Spleen (tissue), 13 donors: ENCODE measurements at places on chromosomes 5 and 9. TPM values are rescaled to one million over a fixed set of nuclear protein-coding genes. Genes with fewer than 3 reads are reported as not detected.
A peak's percentile ranks its signal among the peaks of the same experiment; 100 is the strongest.

DNA sequence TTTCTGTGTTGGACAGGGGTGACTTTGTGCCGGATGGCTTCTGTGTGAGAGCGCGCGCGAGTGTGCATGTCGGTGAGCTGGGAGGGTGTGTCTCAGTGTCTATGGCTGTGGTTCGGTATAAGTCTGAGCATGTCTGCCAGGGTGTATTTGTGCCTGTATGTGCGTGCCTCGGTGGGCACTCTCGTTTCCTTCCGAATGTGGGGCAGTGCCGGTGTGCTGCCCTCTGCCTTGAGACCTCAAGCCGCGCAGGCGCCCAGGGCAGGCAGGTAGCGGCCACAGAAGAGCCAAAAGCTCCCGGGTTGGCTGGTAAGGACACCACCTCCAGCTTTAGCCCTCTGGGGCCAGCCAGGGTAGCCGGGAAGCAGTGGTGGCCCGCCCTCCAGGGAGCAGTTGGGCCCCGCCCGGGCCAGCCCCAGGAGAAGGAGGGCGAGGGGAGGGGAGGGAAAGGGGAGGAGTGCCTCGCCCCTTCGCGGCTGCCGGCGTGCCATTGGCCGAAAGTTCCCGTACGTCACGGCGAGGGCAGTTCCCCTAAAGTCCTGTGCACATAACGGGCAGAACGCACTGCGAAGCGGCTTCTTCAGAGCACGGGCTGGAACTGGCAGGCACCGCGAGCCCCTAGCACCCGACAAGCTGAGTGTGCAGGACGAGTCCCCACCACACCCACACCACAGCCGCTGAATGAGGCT, at the start of gene ADRB2:
ADRB2 (plus strand) TSS at position 559 of the 686 bp plus-strand sequence. CDS start 221 bp downstream, outside the sequence.
- DNase-seq: peak; percentile 99
- no peaks in the 10 kb centered on the region for H3K27me3 ChIP-seq
- H3K27ac ChIP-seq: peak within 1 kb of the TSS; percentile 94
- H3K4me1 ChIP-seq: peaks cover 76% of the 10 kb centered on the region

DNA sequence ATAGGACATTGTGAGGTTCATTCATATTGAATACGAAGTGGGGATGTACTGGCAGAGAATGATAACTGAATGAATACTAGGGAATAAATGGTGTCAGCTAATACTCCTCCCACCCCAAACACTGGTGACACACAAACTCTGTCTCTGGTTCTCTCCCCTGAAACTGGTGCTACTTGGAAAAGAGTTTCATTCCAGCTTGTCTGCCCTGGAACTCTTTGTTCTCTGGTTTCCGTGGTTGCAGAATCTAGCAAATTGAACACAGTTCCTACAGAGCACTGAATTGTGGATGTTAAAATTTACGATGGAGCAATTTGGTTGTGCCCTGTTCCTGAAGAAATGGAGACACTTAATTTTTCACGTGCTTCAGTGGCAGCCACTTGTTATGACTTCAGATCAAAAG, 181.7 kb downstream of the KCTD16 start:
- H3K36me3 ChIP-seq: no peaks in the 10 kb centered on the region
- DNase-seq: no peak
- H3K4me1 ChIP-seq: no peaks in the 10 kb centered on the region
- no peak overlapping the region for H3K4me3 ChIP-seq
- H3K27me3 ChIP-seq: no peaks in the 10 kb centered on the region

DNA sequence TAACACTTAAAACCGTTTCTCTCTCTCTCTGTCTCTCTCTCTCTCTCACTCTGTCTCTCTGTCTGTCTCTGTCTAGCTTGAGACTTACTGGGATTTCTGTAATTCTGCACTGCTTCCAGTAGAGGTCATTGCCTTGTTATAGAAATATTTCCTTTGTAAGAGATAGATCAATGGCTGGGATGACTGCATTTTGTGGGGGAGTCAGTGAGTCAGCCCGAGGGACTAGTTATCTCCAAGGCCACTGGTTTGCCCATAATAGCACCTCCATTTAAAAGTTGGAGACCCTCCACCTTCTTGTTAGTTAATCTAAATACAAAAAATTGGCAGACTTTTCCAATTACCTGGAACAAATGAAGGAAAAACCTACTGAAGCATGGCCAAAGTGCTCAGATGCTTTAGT, 547.2 kb downstream of the LRRC70 start:
- no peak overlapping the region for H3K27ac ChIP-seq
- H3K4me3 ChIP-seq: no peak overlapping the region
- no peaks in the 10 kb centered on the region for H3K4me1 ChIP-seq
- H3K27me3 ChIP-seq: no peaks in the 10 kb centered on the region
- H3K36me3 ChIP-seq: no peaks in the 10 kb centered on the region

GRCh38 chr5:177242304-177242703, 61.2 kb downstream of the RAB24 start:
- no peak overlapping the region for H3K4me3 ChIP-seq
- H3K36me3 ChIP-seq: peaks cover 65% of the 10 kb centered on the region
- no peak overlapping the region for H3K27ac ChIP-seq
- no peak for DNase-seq
- no peaks in the 10 kb centered on the region for H3K27me3 ChIP-seq
- H3K4me1 ChIP-seq: no peaks in the 10 kb centered on the region

- no peak overlapping the region for H3K27ac ChIP-seq
- no peak for DNase-seq
- H3K4me1 ChIP-seq: peaks cover 3% of the 10 kb centered on the region
- no peaks in the 10 kb centered on the region for H3K36me3 ChIP-seq
- H3K27me3 ChIP-seq: no peaks in the 10 kb centered on the region
Measured at GRCh38 chr5:81579262-81579924, 171.5 kb downstream of the SSBP2 start.

DNA sequence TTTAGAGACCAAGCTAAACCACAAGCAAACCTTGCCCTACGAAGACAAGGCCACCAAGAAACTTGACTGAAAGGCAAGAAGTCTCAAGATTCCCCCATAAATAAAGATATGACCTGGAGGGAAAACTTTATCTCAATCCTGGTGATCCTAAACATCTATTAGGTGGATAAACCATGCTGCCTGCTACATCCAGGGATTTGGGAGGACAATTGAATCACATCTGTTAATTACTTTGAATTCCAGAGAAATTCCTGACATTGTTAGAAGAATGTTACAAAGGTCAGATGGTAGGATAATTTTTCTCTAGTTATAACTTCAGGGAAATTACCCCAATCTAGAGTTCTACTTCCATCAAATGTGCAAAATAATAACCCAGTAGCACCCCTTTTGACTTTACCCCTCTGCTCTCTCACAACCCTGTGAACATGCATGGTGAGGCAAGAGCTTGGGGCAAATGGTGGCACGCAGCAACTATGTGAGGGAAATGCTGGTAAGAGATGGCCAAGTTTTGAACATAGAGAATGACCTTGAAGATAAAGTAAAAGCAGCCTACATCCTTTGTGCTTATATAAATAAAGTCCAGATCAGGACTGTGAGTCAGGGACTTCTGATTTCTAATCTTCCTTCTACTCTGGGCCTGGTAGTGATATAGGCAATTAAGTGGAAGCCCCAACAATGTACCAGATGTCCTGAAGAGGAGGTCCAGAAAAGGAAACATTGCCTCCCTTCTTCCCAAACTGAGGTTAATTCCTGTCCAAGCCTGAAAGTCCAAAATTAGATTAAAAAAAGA, 57.1 kb upstream of the PTGER4 start:
- peaks cover 3% of the 10 kb centered on the region for H3K4me1 ChIP-seq
- no peak overlapping the region for H3K27ac ChIP-seq

DNA sequence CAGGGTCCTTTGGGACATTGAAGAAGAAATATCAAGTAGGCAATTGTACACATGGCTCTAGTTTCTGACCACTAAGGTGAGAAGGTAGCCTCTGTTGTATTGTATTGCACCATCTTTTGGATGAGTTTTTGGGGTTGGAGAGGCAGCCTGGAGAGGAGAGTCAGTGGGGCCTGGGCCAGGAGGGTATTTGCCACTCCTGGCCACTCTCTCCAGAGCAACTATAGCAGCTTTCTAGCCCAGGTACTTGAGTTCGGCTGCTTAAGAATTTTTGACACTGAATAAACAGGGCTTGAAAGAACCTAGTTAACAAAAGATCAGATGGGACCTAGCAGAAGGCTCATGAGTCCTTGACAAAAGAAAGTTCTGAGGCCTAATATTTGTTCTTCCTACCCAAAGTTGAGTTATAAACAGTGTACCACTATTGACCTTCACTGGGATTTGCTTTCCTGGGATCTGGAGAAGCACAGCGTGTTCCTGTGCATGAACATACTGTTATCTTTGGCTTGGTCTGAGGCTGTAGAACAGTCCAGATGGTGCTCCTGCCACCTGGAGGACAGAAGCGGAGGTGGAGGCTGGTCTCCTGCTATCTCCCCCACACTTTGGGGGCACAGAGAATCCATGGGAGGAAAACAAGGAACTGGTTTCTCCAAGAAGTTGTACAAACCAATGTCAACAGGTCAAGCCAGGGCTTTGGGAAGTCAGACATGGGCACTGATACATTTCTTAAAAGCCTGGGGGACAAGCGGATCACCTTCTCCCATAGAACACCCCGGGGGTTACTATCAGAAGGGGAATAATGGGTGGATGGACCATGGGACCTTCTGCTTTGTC, 110.4 kb upstream of the LIFR start:
- no peaks in the 10 kb centered on the region for H3K36me3 ChIP-seq
- H3K4me1 ChIP-seq: peaks cover 7% of the 10 kb centered on the region
- no peak overlapping the region for H3K27ac ChIP-seq

DNA sequence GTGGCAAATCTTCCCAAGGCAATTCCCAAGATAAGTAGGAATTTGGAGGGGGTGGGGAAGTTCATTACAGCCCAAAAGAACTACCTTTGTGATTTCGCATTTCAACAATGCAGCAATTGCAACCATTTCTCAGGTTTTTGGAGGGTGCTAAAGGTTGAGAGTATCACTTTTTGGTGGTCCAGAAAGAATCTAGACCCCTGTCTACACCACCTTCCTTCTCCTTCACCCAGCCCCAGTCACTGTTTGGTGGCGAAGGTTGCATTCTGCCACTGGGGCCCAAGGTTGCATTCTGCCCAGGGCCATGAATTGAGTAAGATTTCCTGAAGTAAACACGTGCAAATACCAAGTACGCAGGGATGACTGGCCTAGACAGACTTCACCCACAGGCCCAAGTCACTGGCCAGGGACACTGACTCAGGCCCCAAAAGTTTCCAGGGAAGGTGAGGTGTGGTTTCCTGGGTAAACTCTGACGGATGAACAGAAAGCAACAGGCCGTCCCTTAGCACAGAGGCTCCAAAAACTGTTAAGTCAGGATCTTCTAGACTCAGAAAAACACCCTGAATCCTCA, 5.7 kb downstream of the PDE6A start:
- no peaks in the 10 kb centered on the region for H3K4me1 ChIP-seq
- H3K4me3 ChIP-seq: no peak overlapping the region
- no peak for DNase-seq
- H3K27me3 ChIP-seq: no peaks in the 10 kb centered on the region
- H3K27ac ChIP-seq: no peak overlapping the region

DNA sequence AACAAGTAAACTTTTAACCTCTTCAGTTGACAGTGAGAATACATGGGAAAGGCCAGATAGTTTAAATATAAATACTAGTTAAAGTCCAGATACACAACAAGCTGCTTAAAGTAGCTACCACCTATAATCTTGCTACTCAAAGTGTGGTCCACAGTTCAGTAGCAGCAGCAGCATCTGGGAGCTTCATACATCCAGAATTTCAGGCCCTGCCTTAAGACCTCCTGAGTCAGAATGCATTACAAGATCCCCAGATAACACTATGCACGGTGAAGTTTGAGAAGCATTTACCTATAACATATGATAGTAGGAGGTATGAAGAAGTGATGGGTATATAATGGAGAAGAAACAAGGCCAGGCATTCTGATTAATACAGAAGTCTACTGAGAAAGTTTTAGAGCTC, 244.5 kb downstream of the EFNA5 start:
- H3K27ac ChIP-seq: no peak overlapping the region
- no peaks in the 10 kb centered on the region for H3K36me3 ChIP-seq
- no peak for DNase-seq
- H3K27me3 ChIP-seq: no peaks in the 10 kb centered on the region
- no peak overlapping the region for H3K4me3 ChIP-seq

GRCh38 chr9:97851446-97851883, 1.6 kb upstream of the FOXE1 start:
- H3K27me3 ChIP-seq: peaks cover 100% of the 10 kb centered on the region
- DNase-seq: no peak
- peaks cover 56% of the 10 kb centered on the region for H3K4me1 ChIP-seq
- H3K36me3 ChIP-seq: no peaks in the 10 kb centered on the region

DNA sequence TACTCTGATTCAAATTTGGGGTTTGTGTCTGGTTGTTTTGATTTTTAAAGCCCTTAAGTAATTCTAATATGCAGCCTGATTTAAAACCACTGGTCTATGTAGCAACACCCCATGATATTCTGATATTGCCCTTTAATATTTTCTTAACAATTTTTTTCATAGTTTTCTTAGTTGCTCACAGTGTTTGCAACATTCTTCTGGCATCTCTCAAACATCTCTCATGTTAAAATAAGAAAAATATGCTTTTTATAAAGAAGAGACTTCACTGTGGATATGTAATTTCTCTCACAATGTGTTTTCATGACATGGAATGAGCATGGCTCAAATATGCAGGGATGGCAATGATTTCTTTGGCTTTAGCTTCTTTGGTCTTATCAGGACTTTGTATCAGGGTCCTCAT, 183.7 kb downstream of the TAF11L14 start:
- no peak overlapping the region for H3K27ac ChIP-seq
- H3K4me1 ChIP-seq: no peaks in the 10 kb centered on the region
- no peak overlapping the region for H3K4me3 ChIP-seq
- H3K27me3 ChIP-seq: no peaks in the 10 kb centered on the region

Gene FREM1
- 0.60 TPM for total RNA-seq

GRCh38 chr9:93126825-93127368, 7.2 kb downstream of the NINJ1 start:
- peaks cover 58% of the 10 kb centered on the region for H3K4me1 ChIP-seq
- no peak overlapping the region for H3K4me3 ChIP-seq
- H3K27ac ChIP-seq: peak overlapping the region; percentile 93
- peak; percentile 86 for DNase-seq
- H3K36me3 ChIP-seq: peaks cover 13% of the 10 kb centered on the region

- DNase-seq: no peak
- no peaks in the 10 kb centered on the region for H3K27me3 ChIP-seq
- peaks cover 16% of the 10 kb centered on the region for H3K36me3 ChIP-seq
Measured at GRCh38 chr9:2032234-2032633, 17.1 kb downstream of the SMARCA2 start.

- H3K36me3 ChIP-seq: no peaks in the 10 kb centered on the region
- no peak overlapping the region for H3K4me3 ChIP-seq
- no peak overlapping the region for H3K27ac ChIP-seq
- no peaks in the 10 kb centered on the region for H3K27me3 ChIP-seq
- no peak for DNase-seq
Measured at GRCh38 chr9:17588395-17588794, 9.5 kb downstream of the SH3GL2 start.

Gene IGFBPL1
- total RNA-seq: not detected

Gene PITX1
- total RNA-seq: 0.98 TPM

Gene RPL37
- 289 TPM for total RNA-seq
